Mesendoderm (in vitro differentiated cells): ENCODE measurements at places on chromosomes 3 and 15.
A peak's percentile ranks its signal among the peaks of the same experiment; 100 is the strongest.

- DNase-seq, result peak; percentile 14
These were observed 302.5 kb upstream of the GADL1 start for GRCh38 chr3:31196881-31197364.

GRCh38 chr3:176554264-176554663 is 643.0 kb downstream of the TBL1XR1 start:
- DNase-seq, result peak; percentile 31

DNA sequence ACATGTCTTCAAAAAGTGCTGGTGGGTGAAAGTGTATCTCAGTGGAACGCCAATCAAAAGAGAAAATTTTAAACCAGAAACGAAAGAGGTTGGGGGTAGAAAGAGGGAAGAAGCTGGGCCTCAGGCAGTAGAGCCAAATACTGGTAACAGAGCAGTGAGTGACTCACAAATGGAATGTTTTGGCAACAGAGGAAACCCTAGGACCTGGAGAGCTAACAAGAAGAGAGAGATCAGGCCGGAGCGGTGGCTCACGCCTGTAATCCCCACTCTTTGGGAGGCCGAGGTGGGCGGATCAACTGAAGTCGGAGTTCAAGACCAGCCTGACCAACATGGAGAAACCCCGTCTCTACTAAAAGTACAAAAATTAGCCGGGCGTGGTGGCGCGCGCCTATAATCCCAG is 450.8 kb upstream of the NAALADL2 start:
- DNase-seq, result peak; percentile 18

DNA sequence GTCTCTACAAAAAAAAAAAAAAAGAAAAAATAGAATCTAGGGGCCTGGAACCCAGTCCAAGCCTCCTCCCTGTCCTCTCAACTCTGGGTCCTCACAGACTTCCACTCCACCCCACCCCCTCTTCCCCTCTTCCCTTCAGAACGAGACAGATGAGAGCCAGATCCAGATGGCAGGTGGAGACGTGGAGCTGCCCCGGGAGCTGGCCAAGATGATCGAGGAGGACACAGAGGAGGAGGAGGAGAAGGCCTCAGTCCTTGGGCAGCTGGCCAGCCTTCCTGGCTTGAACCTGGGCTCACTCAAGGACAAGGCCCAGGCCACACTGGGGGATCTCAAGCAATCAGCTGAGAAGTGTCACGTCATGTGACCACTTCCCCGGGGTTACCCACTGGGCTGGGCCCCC is 3.6 kb downstream of the CPLX3 start:
- DNase-seq, result no peak
